ENCODE measurements at places on chromosomes 6 and 20.

GRCh38 chr20:46190478-46191167 lies 72.5 kb downstream of the CD40 start:
- no peak for DNase-seq

DNA sequence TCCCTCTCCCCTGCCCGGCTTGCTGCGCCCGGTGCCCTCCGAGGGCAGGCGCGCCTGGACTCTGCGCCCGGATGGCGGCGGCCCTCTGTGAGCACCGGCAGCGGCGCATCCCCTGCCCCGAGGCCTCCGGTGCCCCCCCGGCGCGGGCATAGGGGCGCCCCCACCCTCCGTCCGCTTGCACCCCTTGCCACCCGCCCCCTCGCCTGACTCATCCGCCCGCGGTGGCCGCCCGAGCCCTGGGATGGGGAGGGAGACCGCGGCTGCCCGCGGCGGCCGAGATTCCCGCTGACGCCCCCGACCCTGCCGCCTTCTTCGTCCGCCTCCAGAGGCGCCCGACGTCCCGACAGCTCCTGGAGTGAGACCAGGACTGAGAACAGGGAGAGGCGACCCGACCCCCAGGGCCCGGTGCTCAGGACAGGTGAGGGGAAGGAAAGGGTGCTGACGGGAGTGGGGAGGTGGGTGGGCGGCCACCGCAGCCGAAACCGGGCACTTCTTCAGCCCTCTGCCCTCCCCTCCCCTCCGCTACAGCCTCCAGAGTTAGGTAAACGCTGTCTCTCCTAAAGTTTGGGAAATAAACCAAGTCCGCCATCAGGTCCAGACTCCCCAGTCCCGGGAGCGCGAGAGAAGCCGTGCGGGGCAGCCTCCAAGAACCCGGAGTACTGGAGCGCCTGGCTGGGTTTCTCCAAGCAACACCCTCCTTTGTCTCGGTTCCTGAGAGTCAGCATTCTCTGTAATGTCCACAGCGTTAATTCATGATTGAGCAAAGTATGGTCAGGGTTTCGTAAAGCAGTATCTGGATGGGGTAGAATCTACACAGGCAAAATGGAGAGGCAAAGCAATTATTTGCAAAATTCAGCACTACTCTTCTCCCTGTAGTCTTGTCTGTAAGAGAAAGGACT lies 539 bp downstream of the TMEM200A start:
- peak; percentile 59 for DNase-seq

DNA sequence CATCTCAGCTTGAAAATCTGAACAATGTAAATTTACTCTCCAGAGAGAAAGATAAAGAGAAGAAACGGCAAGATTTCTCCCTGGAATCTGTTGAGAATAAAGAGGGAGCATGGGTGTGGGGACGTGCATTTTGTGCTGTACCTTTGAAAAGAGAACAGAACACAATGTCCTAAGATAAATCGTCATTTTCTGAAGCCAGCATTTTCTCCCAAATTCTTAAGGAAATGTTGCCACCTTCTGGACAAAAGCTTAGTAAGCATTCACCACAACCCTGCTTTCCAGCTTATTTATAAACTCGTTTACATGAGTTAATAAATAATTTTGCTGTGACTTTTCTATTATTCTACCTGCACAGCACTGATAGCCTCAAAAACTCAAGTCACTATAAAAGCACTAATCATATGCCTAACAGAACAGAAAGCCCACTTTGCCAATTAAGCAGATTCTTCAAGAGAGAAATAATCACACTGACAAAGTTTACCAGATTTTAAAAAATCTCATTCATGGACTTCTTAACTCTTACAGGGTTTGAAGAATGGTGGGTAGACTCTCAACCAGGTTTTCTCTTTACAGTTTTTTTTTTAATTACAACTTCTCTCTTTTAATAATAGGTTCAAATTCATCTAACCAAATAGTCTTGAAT lies 155.8 kb downstream of the MBOAT1 start:
- no peak for DNase-seq

DNA sequence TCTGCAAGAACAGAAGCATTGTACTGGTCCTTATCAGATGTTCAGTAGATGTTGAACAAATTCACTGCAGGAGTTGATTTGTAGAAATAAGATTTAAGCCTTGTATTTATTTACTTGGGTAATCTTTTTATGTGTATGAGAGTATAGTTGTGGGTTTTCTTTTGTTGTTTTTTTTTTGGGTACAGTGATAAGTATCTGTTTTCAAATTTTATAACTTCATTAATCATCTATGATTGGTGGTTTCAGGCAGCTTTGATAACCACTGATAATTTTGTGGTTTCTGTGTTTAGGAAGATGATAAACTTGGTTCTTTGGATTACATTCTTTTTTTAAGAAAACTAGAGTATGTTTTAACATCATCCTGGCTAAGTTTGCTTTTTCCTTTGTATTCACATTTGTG lies 2.8 kb downstream of the AFDN start:
- no peak for DNase-seq

DNA sequence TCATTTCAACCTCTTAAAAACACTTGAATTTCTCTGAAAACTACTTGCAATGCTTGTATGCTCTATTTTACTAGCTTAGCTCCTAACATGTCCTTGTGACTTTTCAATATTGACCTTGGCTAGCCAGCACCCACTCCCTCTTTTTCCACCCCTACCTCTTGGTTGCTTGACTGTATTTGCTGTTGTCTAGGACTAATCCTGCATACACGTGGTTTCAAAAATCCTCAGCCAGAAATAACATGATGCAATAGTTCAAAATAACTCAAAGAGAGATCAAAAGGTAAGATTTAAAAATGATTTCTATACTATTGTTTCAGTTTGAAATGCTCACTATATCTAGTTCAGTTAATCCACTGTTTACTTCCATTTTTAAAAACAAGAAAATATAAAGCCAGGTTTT lies 102.3 kb upstream of the TBX18 start:
- DNase-seq: no peak

- DNase-seq: no peak
These were observed 89.2 kb upstream of the MARCKS start for GRCh38 chr6:113767985-113768384.

GRCh38 chr6:169451065-169451838 lies 197.6 kb upstream of the THBS2 start:
- no peak for DNase-seq

DNA sequence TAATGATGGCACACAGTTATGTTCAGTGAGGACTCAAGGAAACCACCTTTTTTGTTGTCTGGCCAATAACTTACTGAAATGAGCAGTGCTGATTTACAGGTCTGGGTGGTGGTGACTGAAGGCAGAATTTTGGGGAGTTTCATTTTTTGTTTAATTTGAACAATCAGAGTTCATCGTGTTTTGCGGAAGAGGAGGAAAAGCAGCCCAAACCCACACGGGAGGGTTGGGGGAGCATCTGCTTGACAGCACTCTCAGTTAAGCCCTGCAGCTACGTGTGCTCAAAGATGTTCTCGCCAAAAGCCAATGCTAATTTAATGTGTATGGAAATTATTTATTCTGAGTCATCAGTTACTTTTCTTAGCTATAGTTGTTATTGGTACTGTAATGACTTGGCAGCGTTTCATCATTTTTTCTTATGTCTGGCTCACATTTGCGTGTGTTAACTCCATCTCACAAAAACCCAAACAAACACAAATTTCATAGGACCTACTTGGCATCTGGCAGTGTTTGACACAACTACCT lies 89.2 kb downstream of the UST start:
- no peak for DNase-seq

- DNase-seq: no peak
These were observed 270.4 kb downstream of the PREX1 start for GRCh38 chr20:48557380-48557779.

DNA sequence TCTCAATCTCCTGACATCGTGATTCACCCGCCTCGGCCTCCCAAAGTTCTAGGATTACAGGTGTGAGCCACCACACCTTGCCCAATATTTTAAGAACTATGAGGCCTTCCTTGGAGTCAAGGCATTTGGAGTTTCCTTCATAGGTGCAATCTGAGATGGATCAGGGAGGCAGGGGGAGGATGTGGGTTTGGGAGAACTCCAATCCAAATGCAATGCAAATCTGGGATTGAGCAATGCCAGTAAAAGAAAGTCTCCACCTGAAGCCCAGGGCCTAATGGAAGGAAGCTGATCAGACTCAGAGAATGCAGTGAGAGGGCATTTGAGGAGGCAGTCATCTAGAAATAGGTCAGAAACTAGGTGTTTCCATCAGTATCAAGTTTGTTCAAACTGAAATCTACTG lies 21.2 kb downstream of the RSPH3 start:
- DNase-seq: no peak

DNA sequence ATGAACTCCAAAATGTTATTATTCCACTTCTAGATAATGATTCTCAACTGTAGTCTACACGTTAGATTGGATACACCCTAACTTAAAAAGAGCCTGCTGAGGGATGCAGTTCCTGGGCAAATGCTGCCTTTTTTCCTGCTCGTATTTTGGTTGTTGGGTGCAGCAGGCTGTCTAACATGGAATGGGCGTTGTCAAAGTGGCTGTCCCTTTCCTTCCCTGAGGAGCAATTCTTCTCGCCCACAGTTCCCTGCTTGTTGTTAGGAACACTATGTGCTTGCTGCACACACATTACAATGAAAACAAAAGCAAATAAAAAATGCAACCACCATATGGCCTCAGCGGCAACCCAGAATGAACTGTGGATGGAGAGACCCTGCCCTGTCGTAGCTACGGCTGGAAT lies 1.7 kb upstream of the ADGRF5 start:
- no peak for DNase-seq

DNA sequence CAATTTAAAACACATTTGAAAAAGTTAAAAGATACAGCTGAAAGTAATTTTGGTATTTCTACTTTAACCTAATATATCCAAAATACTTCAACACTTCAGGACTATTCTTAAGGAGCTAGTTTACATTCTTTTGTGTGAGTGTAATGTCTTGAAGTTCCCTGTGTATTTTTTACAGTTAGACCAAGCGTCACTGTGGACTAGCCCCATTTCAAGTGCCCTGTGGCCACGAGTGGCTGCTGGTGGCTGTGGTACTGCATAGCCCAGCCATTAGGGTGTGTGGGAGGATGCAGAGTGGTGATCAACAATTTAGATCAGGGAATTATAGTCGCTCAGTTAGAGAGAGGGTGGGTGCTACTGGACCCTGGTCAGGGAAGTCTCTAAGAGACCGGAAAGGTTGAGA lies 869 bp upstream of the CST5 start:
- DNase-seq: no peak

DNA sequence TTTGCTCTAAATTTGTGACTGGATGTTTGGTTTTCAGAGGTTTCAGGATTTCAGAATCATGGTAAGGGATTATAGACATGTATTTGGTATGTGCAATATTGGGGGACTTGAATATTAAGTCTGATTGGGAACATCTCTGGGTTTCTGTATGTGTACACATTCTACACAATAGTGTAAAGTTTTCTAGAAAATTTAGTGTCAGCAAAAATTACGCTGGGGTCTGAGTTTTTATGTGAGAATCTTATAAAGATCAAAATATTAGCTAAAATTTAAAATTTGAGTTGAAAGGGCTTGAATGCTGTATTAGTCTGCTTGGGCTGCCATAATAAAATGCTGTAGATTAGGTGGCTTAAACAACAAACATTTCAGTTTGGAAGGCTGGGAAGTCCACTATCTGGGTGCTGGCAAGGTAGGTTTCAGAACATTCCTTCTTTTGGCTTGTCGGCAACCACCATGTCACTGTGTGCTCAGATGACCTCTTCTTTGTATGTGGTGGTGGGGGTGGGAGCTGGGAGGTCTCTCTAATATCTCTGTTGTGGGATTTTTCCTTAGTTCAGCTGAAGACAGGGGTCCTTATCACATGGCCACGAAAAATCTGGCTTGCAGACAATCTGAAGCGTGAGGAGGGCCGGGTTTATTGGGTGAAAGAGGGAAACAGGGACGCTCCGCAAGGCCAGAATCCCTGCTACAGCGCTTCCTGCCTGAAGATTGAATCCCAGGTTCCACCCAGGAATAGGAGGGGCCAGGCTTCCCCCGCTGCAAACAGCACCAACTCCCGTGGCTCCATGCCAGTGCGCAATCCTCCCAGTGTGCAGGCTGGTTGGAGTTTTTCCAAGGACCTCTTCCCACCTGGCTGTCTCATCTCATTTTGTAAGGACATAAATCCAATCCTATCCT lies 299.7 kb downstream of the PLCB1 start:
- no peak for DNase-seq

DNA sequence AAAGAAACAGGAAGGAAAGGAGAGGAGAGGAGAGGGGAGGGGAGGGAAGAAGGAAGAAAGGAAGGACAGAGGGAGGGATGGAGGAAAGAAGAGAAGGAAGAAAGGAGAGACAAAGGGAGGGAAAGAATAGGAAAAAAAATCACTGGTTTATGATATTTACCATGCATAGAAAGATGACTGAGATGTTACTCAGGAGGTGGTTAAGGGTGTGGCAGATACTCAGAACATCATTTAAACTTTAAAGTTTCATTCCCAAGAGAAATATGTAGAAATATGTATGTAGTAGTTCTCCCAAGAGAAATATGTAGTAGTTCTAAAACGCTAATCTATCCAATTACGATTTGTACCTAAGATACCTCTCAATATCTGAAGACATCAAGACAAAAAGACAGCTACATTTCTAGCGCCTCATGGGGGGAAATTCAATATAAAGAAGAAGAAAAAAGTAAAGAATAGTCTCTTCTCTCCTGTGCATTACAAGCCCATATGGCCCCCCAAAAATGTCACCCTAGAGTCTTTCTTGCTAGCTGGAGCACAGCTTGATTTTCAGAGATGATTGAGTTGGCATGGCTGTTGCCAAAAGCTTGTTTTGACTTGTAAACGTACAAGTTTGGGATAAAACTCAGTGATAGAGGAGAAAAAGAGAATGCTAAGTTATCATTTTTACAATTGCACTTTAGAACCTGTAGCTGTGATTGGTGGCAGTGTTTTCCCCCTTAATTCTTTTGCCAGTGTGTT lies 539.2 kb downstream of the CDH26 start:
- no peak for DNase-seq

- no peak for DNase-seq
These were observed 88.8 kb downstream of the GMPR start for GRCh38 chr6:16326971-16327776.

DNA sequence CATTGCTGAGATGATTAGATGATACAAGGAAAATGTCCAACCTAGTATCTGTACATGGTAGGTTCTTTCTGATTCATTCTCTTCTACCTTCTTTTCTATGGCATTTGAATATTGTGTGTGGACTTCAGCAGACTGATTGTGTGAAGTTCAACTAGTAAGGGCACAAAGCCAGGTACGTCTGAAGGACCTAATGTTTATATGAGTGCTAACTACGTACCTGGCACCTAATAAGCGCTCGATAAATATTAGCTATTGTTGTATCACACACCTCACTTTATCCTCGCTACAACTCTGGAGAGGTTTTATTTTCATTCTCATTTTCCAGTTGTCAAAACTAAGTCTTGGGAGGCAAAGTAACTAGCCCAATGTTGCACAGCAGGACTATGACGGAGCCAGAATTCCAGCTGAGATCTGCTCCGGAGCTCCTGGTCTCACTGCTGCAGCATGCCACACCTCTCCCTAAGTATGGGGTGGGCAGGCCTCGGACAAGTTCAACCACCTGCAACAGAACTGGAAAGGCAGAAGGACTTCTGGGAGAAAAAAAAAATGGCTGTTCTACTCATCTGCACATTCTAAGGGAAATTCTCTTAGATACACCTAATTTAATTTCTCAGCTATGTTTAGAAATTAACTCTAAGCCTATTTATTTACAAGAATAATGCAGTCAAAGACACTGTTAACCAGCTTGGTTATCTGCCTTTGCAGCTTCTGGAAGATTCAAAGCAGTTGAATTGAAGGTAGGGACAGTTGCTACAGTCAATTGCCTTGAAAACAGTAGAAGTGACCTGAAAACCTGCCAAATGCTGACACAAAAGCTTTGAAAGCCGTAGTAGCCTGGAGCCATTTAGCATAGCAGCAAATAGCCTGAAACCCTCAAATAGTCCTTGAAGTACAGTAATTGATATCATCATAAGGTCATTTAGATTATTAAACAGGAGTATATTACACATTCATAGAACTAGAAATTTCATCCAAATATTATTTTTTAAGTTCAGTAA lies 165.0 kb downstream of the PDE7B start:
- DNase-seq: no peak
